ENCODE measurements at places on chromosomes 7 and 10. TPM values are rescaled to one million over a fixed set of nuclear protein-coding genes. Genes with fewer than 3 reads are reported as not detected.

The CYP3A7 gene
- not detected for total RNA-seq

The NCF1 gene
- total RNA-seq: 1.8 TPM

The RBP3 gene
- not detected for total RNA-seq

The GPR141 gene
- not detected for total RNA-seq

The AZGP1 gene
- not detected for total RNA-seq

The TAS2R4 gene
- 0.27 TPM for total RNA-seq

The HOXA10 gene
- total RNA-seq: not detected

GRCh38 chr10:61961278-61961677 is 59.8 kb downstream of the ARID5B start:
- no peak for DNase-seq

DNA sequence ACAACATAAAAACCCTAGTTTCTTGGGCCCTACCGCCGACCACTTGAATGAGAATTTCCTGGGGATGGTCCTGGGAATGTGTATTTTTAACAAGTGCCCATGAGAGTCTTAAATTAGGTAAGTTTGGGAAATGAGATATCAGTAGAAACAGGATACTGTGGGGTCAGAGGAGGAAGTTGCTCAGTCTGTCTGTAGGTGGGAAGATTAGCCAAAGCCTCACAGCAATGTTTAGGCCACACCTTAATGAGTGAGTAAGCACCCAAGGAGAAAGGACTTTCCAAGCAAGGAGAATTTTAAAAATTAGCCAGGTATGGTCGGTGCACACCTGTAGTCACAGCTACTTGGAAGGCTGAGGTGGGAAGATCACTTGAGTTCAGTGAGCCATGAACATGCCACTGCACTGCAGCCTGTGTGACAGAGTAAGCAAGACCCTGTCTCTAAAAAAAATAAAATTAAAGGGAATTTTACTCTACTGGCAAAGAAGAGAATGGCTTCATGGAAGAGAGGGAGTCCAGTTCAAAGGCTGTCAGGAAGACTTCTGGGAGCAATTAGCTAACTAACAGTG is 31.9 kb downstream of the PAPSS2 start:
- DNase-seq: no peak

- no peak for DNase-seq
These were observed 9.9 kb downstream of the ARHGAP22 start for GRCh38 chr10:48594803-48595538.

- DNase-seq: no peak
These were observed 120.3 kb downstream of the BMPER start for GRCh38 chr7:34025600-34025999.

DNA sequence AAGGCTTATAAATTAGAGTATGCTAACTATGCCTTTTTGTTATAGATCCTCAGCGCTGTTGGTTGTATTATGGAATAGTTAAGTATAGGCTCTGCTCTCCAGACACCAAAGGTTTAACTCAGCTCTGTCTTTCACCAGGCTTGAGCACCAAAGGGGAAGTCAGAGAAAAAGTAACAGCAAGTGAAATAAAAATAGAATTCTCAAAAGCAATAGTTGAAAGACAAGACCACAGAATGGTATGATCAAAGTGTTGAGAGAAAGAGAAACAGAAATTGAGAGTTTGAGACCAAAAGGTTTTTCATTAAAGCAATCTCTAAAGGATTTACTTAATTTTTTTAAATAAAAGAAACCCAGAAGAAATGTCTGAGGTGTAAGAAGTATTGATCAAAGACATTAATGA is 529.8 kb upstream of the C7orf33 start:
- DNase-seq: no peak

DNA sequence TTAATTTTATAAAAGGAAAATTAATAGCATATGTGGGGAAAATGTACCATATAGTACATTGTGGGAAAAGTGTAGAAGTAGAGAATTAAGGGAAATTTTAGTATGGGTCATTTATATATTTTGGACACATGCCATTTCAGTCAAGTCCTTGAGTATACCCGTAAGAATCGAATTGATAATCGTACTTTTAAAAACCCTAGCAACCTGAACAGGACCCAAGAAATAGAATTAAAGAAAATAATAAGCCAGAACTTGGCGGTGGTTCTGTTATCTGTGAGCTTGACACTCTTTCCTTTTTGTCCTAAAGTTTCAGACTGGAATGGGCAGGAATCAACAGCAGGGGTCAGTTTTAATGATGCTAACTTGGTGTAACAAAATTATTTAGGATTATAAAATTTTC is 221.0 kb downstream of the CDK14 start:
- no peak for DNase-seq

- no peak for DNase-seq
These were observed 830.2 kb upstream of the LRRTM3 start for GRCh38 chr10:66095610-66096009.

GRCh38 chr7:148436135-148436534 is 154.4 kb upstream of the C7orf33 start:
- no peak for DNase-seq

DNA sequence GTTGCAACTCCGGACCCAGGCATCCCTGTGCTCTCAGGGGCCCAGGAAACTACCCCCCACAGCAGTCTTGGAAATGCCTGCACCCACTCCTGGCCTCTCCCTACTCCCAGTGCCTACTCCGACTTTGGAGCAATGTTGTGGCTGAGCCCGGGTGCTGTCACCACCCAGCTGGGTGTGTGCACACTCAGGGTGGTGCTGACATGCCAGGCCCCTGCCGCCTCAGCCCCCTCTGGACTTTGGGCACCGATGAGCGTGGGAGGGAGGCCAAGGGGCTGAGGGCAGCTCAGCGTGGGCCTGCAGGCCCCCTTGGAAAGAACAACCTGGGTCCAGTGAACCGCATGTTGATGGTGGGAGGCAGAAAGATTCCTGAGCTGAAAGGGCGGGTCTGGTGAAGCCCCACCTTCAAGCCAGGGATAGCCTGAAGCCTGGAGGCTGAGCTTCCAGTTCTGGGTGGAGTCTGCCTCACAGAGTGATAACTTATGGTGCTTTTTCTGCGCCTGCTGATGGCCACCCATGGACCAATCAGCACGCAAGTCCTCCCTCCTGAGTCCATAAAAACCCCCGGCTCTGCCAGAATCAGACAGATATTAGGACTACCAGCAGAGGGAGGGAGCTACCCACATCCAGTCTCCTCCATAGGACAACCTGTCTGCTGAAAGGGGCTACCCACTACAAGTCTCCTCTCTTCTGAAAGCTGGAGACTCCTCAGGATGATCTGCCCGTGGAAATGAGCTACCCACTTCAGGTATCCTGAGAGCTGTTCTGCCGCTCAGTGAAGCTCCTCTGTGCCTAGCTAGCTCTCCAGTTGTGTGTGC is 380.4 kb upstream of the SORCS1 start:
- no peak for DNase-seq

DNA sequence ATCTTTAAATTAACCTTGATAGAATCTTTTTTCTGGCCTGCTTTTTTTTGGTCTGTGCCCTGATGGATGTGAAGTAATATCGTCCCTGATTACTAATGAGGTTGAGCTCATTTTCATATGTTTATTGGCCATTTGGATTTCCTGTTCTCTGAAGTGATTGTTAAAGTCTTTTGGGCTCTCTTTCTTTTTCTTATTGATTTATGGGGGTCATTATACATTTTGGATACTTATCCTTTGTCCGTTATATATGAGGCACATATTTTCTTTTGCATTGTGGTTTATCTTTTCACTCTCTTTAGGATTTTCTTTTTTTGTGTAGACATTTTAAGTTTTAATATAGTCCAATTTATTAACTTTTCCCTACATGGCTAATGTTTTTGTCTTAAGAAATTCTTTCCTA is 12.6 kb downstream of the SLK start:
- DNase-seq: no peak

DNA sequence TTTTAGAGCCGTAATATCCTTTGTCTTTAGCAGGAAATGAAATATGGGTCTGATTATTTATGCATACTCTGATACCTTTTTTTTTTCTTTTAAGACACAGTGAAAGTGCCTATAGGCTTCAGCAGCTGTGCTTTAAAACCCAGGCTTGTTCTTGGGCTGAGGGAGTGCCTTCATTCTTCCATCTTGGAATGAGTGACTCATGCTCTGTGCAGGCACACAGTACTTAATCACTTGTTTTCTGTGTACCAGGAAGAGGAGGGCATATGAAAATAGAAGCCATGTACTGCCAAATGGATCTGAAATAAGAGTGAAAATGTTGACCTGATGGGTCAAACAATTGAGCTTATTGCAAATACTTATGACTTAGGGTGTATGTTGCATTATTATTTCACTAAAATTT is 12.0 kb downstream of the INPP5F start:
- peak; percentile 20 for DNase-seq

DNA sequence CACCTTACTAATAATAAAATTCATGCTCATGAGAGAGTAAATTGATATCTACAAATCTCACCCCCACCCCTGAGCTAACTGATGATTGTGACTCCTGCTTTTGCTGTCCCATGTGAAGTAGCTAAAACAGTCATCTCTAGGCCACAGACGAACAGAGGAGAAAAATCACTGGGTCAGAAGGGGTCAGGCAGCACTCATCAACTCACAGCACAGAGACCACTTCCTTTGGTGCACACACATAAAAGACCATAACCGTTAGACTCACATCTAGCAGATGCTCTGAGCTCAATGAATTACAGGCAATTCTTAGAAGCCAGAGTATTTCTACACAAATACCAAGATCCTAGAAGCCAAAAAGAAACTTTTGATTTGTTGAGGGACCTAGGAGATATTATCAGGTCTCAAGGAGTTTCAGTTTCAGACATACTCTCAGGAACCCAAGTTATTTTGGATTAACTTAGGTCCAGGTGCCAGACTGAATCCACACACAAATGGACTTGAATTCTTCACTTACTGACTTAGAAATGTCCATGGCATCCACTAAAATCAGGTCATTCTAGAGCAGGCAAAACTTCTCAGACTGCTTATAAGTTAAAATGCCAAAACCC is 65.0 kb upstream of the TES start:
- peak; percentile 34 for DNase-seq

- no peak for DNase-seq
These were observed 3.7 kb downstream of the SEMA4G start for GRCh38 chr10:100972904-100973535.

DNA sequence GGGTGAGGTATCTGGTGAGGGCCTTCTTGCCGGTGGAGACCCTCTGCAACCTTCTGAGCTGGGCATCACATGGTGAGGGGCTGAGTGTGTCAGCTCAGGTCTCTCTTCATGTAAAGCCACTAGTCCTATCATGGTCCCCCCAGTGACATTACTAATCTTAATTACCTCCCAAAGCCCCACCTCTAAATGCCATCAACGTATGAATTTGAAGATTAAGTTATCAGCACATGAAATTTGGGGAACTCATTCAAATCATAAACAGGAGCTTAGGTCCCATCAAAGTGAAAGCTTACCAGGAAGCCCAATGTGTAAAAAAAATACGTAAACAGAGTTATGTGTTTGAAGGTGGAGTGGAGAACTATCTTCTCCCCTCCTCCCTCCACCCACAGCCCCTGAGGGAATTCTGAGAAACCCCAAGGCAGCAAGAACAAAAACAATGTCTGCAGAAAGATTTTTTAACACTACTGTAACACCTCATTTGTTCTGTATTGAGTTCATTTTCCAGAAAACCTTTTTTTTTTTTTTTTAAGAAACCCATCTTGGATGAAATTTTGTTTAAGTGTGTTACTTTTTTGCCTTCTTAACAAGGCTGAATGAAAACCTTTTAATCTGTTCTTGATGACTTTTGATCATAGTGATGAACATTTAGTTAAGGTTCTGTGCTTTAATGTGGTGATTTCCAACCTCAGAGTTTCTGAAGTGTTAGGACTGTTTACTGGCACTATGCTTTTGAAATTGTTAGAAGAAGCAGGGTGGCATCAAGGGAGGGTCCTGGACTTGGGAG is 19.1 kb upstream of the PCGF5 start:
- peak; percentile 59 for DNase-seq

- no peak for DNase-seq
These were observed 28.4 kb upstream of the BMPR1A start for GRCh38 chr10:86728056-86728455.

GRCh38 chr10:58384095-58384494 is 1.1 kb upstream of the TFAM start:
- no peak for DNase-seq

DNA sequence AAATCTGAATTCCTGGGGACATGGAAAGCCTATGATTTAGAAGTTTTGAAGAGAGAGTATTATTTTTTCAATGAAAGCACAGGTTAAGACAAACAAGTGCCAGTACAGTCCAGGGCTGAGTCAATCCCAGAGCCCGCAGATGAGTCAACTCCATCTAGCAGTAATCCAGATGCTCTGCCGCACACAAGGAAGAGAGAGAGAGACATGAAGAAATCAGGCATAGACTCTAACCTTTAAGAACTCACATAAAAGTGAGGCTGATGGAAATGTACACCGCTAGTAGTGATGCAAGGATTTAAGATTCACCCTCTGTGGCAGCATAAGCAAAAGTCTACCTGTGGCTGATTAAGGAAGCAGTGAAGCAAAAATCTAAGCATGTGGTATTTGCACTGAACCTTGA is 651.5 kb downstream of the TNS3 start:
- DNase-seq: no peak

DNA sequence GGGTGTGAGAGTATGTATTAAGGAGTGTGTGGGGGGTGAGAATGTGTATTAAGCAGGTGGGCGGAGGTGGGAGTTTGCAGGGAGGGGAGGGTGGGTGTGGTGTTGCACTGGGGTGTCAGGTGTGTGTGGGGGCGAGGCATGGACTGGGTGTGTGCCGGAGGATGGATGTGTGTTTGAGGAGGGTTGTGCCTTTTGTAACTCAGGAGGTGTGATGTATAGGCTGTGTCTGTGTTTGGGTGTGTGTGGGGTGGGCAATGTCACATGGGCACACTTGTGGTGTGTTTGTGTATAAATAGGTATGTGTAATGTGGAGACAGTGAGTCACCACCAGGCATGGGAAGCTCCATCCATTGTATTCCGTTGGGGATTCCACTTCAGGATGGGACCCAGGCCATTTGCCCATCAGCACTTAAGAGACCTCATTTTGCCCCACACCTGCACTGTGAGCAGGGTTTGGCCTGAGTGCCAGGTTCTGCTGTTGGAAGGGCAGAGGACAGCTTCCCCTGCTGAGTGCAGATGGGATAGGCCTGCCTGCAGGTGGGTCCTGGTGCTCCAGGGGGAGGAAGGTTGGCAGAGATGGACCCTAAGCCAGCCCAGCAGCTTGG is 5.8 kb downstream of the UNC5B start:
- DNase-seq: no peak

DNA sequence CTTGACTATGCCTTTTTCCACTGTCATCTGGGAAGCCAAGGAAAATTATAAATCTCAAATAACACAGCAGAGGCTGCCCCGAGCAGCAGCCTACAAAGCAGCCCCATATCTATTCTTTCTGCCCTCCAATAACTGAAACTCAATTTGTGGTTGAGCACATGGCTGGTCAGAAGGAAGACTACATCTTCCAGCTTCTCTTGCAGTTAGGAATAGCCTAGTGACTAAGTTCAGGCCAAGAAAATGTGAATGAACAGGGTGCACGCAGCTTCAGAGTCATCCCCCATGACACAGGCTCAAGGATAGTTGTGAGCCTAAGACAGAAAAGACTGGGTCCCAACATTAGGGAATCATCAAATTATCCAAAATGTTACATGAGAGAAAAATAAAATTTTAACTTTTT is 42.3 kb downstream of the CHCHD3 start:
- DNase-seq: no peak

GRCh38 chr7:27802999-27803398 is 63.0 kb downstream of the TAX1BP1 start:
- no peak for DNase-seq
